ENCODE measurements at places on chromosomes 7 and 10.

- DNase-seq, result no peak
Measured at GRCh38 chr10:11147722-11148121, 130.1 kb downstream of the CELF2 start.

- DNase-seq, result no peak
Measured at GRCh38 chr10:130726996-130727725, 584.4 kb downstream of the TCERG1L start.

DNA sequence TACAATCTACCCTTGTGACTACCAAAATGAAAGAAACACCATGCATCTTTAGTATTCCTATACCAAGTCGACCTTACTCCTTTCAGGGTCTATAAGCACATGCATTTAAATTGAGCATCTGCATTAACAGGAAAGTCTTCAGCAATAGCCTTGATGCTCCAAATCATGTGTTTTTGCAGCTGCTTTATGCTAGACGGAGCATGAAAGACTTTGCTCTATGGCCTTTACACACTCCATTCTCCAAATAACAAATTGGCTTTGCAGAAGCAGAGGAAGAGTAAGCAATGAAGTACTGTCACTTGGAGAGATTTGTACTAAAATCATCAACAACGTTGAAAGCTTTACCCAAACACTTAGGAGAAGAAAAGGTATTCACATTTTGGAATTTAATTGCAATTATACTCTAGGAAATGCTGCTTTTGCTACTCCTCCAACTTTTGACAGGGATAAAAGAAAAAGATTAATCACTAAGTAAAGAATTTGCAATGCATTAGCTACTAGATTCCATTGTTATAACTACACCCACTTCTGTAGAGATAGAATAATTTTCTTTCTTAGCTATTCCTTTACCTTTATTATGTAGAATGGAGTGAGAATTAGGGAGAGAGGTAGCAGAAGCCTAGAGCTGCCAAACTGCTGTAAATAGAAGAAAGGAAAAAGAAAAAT, 131.8 kb downstream of the SEMA3E start:
- DNase-seq, result no peak

DNA sequence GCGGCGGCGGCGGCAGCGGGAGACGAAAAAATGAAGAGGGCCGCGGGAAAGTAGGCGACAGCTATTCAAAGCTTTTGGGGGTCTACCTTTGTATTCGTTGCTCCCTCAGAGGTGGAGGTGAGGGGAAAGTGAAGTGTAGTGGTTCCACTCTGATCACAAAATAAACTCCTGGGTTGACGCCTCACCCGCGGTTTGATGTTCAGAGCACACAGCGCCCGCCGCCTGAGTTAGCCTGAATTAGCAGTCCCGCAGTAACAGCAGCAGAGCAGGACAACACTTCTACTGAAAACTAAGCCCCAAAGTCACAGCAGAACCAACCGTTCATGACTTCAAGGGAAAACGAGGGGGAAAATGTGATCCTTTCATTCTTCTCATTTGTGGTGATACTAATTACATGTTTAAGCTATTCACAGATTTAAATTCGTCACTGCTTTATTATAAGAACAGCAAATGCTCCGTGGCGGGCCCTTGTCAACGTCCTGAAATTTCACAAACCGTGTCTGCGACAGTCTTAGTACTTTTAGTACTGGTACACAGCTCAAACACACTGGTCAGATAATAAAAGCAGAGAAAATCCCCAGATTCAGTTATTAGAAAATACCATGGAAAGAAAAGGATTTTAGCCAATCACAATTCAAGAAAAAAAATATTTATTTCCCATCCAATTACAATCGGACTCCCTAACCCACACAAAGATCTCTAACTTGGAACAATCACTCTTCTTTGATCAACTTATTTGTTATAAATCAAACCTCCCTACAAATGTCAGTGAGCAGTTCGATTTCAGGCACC, 563 bp upstream of the JMJD1C start:
- DNase-seq, result peak; percentile 57

DNA sequence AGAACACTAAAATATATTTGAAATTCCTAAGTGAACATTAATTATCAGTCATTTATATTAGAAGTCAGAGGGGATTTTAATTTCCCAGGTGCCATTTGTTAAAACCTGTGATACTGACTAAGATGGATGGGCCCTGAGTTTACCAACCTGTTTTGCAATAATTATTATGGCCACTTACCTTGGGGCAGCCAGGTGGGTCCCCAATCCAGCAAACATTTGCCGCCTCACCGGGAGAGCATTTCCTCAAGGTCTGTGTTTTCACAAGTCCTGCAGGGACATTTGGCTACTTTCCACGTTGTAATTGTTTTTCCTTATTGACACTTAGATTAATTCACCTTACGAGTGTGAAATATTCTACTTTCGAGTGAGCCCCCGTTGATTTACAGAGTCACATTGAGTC, 251.2 kb upstream of the PPP2R2D start:
- DNase-seq, result no peak

- DNase-seq, result no peak
Measured at GRCh38 chr10:4051011-4051640, 266.1 kb upstream of the KLF6 start.

Data from urothelium cell line (cell line).